T-cell (primary cell): ENCODE measurements at places on chromosomes 11 and 22.

DNA sequence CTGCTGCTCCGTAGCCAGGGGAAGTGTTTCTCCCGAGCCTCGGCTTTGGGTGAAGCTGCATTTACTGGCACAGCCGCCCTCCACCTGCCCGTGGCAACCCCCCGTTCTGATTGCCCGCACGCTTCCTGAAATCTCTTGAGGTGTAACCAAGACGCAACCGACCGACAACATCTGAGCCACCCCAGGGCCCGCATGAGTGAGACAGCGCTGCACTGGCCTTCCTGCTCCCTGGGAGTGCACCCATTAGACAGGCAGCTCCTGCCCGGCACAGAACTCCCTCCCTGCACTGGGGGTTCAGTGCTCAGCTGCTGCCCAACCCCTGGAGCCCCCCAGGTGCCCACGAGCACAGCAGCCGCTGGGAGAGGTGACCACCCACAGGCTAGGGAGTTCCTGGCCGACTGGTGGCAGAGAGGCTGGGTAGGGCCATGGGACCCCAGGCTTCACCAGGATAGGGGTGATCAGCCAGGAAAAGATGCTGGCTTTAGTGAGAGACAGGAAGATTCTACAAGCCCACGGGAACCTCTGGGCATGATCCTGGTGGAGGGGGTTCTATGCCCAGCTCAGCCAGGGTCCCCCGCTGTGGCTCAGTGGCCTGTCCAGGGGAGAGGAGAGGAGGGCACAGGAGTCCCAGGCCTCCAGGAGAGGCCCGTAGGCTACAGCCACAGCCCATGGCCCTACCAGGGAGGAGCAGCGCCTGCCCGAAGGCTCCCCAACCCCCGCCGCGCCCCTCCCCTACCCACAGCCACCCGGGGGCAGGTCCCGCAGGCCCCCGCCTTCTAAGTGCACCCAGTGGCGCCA, 14.6 kb downstream of the PLXNB2 start:
- DNase-seq: no peak

DNA sequence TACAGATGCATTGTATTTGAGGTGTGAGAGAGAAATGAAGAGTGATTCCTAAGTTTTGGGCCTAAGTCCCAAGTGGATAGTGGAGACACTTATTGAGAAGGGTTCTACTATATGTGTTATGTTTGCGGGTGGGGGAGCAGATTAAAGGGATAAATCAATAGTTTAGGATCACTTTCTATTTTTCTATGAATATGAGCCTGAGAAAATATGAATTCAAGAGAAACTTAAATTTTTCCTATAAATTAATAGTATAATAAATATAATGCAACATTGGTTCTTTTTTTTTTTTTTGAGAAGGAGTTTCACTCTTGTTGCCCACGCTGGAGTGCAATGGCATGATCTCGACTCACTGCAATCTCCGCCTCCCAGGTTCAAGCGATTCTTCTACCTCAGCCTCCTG, 31.3 kb downstream of the AMBRA1 start:
- no peak for DNase-seq

DNA sequence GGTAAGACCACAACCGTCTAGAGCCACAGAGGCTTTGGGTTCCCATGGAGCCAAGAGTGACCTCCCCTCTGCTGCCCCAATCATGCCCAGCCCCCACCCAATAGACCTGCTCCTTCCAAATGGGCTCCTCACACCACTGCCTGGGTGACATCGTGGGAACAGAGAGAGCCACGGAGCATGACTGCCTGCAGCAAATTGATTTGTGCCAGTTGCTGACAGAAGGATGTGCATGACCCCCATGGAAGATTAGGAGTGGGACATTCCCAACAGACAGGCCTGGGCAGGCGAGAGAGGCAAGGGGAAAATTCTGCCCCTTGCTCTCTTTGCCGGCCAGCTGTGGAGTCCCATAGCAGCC, 88.5 kb downstream of the TENM4 start:
- no peak for DNase-seq

- no peak for DNase-seq
Measured at GRCh38 chr11:367956-368413, 1.3 kb upstream of the B4GALNT4 start.

- no peak for DNase-seq
Measured at GRCh38 chr11:131925829-131926228, 555.4 kb downstream of the NTM start.

DNA sequence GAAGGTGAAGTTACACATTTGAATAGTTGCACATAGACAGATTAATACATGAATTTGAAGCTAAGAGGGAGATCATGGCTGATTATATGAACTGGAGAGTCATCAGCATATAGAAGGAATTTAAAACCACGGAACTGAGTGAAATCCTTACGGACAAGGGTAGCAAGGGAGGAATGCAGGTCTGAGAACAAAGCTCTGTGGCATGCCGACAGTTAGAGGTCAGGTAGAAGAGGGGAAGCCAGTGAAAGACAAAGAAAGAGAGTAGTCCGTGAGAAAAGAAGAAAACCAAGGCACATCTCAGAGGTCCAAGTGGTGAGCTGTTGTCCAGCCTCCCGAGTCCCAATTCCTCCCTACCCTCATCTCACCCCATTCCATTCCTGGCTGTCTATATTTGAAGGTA, 11.8 kb upstream of the SYT9 start:
- DNase-seq: no peak

DNA sequence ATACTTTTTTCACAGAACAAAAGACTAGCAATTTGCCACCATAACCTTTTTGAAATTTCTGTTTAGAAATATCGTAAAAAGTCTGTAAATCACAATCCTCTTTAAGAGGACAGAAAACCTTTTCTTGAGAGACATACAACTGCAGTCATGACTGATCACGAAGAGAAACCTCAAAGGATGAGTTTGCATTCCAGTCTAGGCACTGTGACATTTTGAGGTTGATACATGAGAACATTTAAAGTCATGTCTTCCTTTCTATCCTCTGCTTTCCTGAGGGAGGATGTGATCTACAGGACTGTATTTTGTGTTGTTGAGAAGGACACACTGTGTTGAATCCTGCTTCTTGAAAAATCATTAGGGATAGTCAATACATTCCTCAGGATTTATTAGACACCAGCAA, 476.7 kb upstream of the CCDC179 start:
- no peak for DNase-seq

DNA sequence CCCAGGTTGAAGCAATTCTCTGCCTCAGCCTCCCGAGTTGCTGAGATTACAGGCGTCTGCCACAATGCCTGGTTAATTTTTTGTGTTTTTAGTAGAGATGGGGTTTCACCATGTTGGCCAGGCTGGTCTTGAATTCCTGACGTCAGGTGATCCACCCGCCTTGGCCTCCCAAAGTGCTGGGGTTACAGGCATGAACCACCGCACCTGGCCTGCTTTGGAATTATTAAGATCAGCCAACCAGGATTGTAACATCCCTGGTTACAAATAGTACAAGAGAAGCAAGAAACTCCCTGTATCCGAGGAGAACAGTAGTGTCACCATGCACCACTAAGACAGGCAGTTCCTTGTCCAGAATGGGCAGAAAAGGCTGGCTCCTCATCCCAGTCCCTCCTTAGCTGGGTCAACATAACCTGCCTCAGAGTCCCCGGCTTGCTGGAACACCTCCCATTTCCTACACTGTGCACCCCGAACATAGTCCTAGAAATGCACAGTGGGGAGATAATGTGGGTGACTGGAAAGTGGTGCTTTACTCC, 77.2 kb upstream of the INCENP start:
- DNase-seq: no peak

GRCh38 chr11:57069942-57070341, 81.2 kb downstream of the OR5AK2 start:
- DNase-seq: no peak
